ENCODE measurements at places on chromosomes 2 and 18. TPM values are rescaled to one million over a fixed set of nuclear protein-coding genes. Genes with fewer than 3 reads are reported as not detected.
A peak's percentile ranks its signal among the peaks of the same experiment; 100 is the strongest.

DNA sequence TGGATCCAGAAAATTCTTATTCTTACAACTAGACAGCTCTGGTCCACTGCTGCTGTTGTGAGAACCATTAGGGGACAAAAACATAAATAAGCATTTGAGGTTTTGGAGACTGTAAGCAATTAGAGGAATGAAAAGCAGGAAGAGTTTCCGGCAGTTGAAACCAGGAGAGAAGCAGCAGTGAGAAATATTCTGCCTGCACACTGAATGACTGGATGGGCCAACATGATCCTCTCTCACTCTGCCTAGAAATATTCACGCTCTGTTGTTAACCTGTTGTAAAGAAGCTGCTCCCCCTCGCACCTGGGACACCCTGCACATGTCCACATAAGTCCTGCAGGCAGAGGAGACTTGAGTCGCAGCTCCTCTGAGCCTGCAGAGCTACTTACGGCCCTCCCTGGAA lies 60.4 kb upstream of the RNF152 start:
- no peak for DNase-seq
- H3K36me3 ChIP-seq = no peaks in the 10 kb centered on the region
- no peak overlapping the region for H3K4me3 ChIP-seq
- H3K27ac ChIP-seq = no peak overlapping the region
- peaks cover 4% of the 10 kb centered on the region for H3K4me1 ChIP-seq
- H3K27me3 ChIP-seq = no peaks in the 10 kb centered on the region

- no peak for DNase-seq
- H3K36me3 ChIP-seq = no peaks in the 10 kb centered on the region
- H3K27me3 ChIP-seq = no peaks in the 10 kb centered on the region
- no peak overlapping the region for H3K27ac ChIP-seq
- H3K4me3 ChIP-seq = no peak overlapping the region
Measured at GRCh38 chr2:9232886-9233285, 26.3 kb downstream of the ASAP2 start.

- DNase-seq = no peak
- H3K4me1 ChIP-seq = no peaks in the 10 kb centered on the region
- H3K27me3 ChIP-seq = no peaks in the 10 kb centered on the region
- no peak overlapping the region for H3K27ac ChIP-seq
Measured at GRCh38 chr18:36798738-36799473, 29.9 kb downstream of the TPGS2 start.

DNA sequence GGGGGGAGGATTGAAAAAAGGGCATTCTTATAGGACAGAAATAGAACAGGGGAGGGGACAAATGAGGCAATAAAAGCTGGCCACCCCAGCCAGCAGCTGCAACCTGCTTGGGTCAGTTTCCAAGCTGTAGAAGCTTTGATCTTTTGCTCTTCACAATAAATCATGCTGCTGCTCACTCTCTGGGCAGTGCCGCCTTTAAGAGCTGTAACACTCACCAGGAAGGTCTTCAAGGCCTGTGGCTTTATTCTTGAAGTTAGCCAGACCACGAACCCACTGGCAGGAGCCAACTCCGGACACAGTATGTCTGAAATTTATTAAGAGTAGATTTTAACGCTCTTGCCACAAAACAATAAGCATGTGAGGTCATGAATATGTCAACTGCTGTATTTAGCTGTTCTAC lies 649.9 kb upstream of the RAB6C start:
- no peaks in the 10 kb centered on the region for H3K4me1 ChIP-seq
- H3K27ac ChIP-seq = no peak overlapping the region
- no peaks in the 10 kb centered on the region for H3K27me3 ChIP-seq

DNA sequence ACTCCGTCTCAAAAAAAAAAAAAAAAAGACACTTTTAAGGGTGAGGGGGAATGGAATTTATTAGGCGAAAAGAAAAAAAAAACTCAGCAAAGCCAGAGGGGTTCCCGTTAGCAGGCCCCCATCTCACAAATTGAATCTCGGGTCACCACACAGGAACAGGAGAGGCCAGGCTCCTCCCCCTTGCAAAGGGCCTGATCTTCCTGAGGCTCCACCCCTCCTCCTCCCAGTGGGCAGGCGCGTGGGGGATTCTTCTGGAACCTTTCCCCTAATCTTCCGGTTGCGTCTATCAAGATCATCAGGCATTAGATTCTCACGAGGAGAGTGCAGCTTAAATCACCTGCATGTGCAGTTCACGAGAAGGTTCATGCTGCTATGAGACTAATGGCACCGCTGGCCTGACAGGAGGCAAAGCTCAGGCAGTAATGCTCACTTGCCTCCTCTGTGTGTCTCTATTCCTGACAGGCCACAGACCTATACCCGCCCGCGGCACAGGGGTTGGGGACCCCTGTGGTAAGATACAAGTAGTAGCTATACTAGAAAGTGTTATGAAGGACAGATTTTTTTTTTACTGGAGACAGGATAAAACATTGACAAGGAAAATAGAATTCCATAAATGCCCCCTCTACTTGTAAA lies 45.8 kb downstream of the TAF4B start:
- H3K4me1 ChIP-seq = no peaks in the 10 kb centered on the region
- DNase-seq = no peak
- H3K27ac ChIP-seq = no peak overlapping the region
- H3K4me3 ChIP-seq = no peak overlapping the region

- H3K4me1 ChIP-seq = peaks cover 4% of the 10 kb centered on the region
- H3K27ac ChIP-seq = no peak overlapping the region
- no peak for DNase-seq
- no peaks in the 10 kb centered on the region for H3K27me3 ChIP-seq
Measured at GRCh38 chr2:102185347-102185746, 1.5 kb upstream of the IL1RL2 start.

- no peak overlapping the region for H3K4me3 ChIP-seq
- H3K27me3 ChIP-seq = no peaks in the 10 kb centered on the region
- no peaks in the 10 kb centered on the region for H3K4me1 ChIP-seq
- DNase-seq = no peak
- H3K27ac ChIP-seq = no peak overlapping the region
- no peaks in the 10 kb centered on the region for H3K36me3 ChIP-seq
Measured at GRCh38 chr2:2798337-2798736, 467.3 kb upstream of the MYT1L start.

- no peak overlapping the region for H3K27ac ChIP-seq
- H3K27me3 ChIP-seq = no peaks in the 10 kb centered on the region
- no peak for DNase-seq
- H3K36me3 ChIP-seq = no peaks in the 10 kb centered on the region
Measured at GRCh38 chr18:2602844-2603243, 31.5 kb downstream of the NDC80 start.

DNA sequence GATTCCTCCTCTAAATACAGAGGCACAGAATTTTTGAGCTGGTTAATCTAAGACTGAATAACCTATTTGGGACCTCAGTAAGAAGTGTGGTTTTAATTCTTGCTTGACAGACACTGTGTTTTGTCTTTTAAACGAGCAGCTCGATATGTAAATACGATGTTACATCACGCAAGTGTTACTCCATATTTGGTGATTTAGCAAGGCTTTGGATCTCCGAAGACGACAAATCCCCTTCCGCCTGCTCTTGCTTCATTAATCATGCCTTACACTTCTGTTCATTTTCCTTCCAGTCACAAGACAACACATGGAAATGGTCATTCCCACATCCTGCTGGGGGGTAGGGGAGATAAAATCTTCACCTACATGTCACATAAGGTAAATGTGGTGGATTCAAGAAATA lies 9.4 kb downstream of the BCL11A start:
- no peaks in the 10 kb centered on the region for H3K36me3 ChIP-seq
- DNase-seq = no peak
- H3K27me3 ChIP-seq = no peaks in the 10 kb centered on the region
- peak overlapping the region; percentile 62 for H3K27ac ChIP-seq
- H3K4me1 ChIP-seq = peaks cover 72% of the 10 kb centered on the region
- no peak overlapping the region for H3K4me3 ChIP-seq

DNA sequence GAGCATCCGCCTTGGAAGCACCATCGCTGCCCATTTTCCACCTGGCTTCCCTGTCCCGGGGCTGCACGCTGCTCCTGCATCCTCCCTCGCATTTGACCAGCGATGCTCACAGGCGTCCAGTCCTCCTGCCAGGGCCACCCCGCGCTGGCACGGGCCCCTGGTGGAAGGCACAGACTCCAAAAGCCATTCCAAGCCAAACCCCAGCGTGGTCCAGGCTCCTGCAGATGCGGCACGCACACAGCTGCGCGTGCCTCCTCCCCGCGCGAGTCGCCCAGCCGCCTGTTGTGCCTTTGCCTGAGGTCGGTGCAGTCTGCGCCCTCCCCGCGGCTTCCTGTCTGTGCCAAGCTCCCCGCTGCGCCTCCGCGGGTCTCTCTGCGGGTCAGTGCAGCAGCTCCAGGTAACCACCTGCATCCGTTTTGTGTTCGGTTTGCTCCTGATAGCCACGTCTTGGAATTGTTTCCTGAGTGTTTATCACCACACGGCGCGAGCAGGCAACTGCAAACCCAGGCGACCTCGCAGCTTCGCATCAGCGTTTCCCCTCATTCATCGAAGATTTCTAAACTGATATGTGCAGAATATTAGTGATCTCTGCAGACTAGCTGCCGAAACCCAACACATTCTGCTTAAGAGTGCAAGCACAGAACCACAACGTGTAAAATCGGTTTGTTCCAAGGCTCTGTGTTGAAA lies 65.2 kb upstream of the SALL3 start:
- no peaks in the 10 kb centered on the region for H3K36me3 ChIP-seq
- no peak for DNase-seq
- H3K4me3 ChIP-seq = no peak overlapping the region
- no peaks in the 10 kb centered on the region for H3K27me3 ChIP-seq
- no peaks in the 10 kb centered on the region for H3K4me1 ChIP-seq

Gene SYT4
- polyA plus RNA-seq = 1.3 TPM

Measured in hepatocyte (in vitro differentiated cells).